ENCODE measurements at places on chromosomes 7 and 10.
A peak's percentile ranks its signal among the peaks of the same experiment; 100 is the strongest.

GRCh38 chr7:18393465-18394118 is 102.0 kb upstream of the HDAC9 start:
- no peak for DNase-seq

GRCh38 chr10:11483201-11484148 is 128.0 kb downstream of the USP6NL start:
- DNase-seq = no peak

- DNase-seq = peak; percentile 45
Measured at GRCh38 chr10:30591249-30591670, 38.3 kb downstream of the LYZL2 start.

DNA sequence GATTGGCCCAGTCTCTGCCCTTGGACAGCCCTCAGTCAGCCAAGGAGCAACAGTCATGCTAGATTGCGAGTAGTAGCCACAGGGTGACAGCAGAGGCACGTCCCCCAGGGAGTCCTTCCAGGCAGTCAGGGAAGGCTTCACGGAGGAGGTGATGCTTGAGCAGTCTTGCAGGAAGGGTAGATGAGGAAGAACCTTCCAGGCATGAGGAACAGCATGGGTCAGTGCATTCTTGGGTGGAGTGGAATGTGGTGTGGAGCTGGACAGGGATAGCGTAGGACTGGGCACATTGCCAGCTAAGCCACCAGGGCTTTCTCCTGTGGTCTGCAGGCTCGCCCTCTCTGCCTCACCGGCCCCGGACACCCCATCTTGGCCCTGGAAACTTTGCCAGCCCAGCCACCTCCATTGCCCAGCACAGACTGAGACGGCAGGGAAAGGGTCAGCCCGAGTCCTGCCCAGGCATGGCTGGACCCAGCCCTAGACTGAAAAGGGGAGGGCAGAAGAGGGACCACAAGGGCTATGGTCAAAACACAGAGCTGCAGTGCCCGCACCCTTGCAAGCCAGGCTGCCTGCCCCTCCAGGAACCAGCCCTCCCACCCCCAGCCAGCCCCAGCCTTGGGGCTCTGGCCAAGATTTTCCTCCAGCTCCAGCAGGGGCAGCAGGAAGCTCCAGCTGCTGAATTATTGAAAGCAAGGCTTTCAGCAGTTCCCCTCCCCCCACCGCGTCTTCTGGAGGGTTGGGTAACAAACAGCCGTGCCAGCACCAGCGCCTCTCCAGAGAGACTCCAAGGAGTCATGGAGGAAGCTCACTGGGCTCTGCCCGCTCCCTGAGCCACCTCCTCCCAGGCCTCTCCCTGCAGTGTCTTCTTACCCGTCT is 18.7 kb downstream of the SRRM3 start:
- DNase-seq = peak; percentile 33

- no peak for DNase-seq
Measured at GRCh38 chr7:75943864-75944263, 28.9 kb downstream of the POR start.

DNA sequence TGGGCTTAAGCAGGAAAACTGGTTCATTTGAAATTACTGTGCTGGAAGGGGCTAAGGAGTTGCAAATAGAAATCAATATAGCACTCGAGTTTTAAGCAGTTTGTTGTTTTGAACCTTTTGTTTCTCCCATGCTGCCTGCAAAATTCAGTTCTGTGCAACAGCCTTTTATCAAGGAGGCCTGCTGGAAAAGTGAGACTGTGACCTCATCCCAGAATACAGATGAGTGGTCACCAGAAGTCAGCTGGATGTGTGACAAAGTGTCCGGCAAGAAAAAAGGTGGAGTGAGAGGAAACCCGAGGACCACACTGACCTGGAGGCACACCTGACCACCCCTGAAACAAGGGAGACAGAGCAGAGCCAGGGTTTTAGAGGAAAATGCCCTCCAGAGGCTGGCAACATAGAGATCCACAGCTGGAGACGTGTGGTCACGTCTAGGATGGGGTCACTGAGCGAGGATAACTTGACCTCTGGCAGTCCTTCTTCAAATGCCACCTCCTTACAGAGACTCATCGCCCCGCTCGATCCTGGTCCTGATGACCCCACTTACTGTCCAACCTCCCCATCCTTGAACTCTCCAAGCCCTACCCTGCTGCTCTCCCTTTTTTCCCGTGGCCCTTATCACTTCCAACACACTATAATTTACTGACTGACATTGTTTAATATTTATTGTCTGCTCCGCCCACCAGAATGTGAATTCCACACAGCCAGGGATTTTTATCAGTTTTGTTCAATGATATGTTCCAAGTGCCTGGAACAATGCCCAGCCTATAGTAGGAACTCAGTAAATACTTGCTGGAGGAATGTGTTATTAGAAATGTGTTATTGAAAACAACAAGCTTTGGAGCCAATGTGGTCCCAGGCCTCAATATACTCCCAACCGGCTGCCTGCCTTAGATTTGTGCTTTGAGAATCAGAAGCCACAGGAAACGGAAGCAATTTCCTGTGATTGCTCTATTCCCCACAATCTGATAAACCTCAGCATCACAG is 243.8 kb downstream of the GLI3 start:
- peak; percentile 90 for DNase-seq

GRCh38 chr7:24656608-24657007 is 83.4 kb downstream of the PALS2 start:
- no peak for DNase-seq

- no peak for DNase-seq
Measured at GRCh38 chr10:88991899-88992320, 1.3 kb downstream of the FAS start.

Data from fibroblast of skin of abdomen (primary cell).